ENCODE measurements at places on chromosomes 11 and 22. TPM values are rescaled to one million over a fixed set of nuclear protein-coding genes. Genes with fewer than 3 reads are reported as not detected.
A peak's percentile ranks its signal among the peaks of the same experiment; 100 is the strongest.

MIOX gene
- not detected for total RNA-seq

DNA sequence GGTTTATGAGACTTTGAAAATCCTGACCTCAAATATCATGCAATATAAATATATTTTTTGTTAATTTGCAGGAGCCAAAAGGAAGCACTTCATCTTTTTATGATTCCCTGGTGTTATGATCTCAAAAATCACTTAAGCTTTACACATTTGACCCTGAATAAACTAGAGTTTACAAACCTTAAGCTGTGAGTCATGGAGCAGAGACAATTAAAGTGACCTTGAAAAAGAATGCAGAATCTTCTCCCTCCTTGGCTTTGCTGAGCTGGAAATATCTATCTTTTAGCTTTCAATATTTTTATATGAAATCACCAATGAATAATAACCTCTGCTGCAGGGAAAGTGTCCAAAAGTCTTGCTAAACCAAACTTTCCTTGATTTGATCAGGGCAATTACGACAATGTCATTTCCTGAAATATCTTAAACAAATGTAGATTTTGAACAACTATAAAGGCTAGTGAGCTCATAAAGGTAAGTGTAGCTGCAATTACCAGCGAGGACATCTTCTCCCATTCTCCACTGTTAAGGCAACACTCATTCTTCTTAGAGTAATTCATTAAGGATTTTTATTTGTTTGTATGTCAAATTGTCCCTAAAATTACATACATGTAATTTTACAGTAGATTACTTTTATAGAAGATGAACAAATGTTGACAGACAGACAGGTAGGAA is 747.0 kb upstream of the LUZP2 start:
- no peak for DNase-seq

UPK3A gene
- total RNA-seq = not detected

GRCh38 chr22:38735126-38735464 is 20.7 kb downstream of the SUN2 start:
- DNase-seq = no peak

BBS1 gene
- total RNA-seq = 29.2 TPM

- peak; percentile 8 for DNase-seq
Measured at GRCh38 chr22:49412236-49412635, 415.4 kb downstream of the BRD1 start.

GRCh38 chr11:58526721-58527120 is 18.8 kb upstream of the OR5B21 start:
- DNase-seq = no peak

- DNase-seq = peak; percentile 75
Measured at GRCh38 chr11:61021661-61022212, 50.3 kb downstream of the CD6 start.

FLRT1 gene
- not detected for total RNA-seq

DNA sequence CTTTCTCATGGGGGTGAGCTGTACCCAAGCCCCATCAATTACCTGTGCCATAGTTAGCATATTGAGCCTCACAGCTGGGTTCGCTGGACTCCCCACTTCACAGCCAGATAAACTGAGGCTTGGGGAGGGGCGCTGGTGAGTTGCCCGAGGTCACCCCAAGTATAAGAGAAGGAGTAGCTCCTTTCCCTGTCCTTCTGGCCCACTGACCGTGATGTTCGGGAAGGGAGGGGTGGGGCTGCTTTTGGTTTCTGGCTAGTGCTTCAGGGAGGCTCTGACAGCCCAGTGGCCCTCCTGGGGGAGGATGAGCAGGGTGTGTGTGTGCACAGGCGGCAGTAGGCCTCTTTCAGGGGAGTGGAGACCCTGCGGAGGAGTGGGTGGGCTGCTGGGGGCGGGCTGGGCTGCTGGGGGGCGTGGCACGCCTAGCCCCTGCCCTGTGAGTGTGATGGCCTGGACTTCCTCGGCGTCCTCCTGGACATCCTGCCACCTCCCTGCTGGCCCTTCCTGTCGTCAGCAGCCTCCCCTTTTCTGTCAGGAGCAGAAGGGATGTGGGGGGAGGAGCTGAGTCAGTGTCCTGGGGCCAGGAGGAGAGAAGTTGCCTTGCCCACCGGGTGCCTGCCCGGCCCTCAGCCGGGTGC is 50.3 kb downstream of the TRIOBP start:
- peak; percentile 56 for DNase-seq

Data from upper lobe of left lung (tissue), 6 donors.